ENCODE measurements at places on chromosomes 1 and 21. TPM values are rescaled to one million over a fixed set of nuclear protein-coding genes. Genes with fewer than 3 reads are reported as not detected.

SON gene
- 322 TPM for total RNA-seq

NPHS2 gene
- total RNA-seq, result not detected

PTPN7 gene
- total RNA-seq, result 8.5 TPM

GRCh38 chr1:190067592-190067991, 410.1 kb downstream of the BRINP3 start:
- H3K27ac ChIP-seq, result no peak overlapping the region
- H3K27me3 ChIP-seq, result no peaks in the 10 kb centered on the region
- H3K4me1 ChIP-seq, result no peaks in the 10 kb centered on the region
- no peak overlapping the region for H3K4me3 ChIP-seq

FCAMR gene
- not detected for total RNA-seq

DNA sequence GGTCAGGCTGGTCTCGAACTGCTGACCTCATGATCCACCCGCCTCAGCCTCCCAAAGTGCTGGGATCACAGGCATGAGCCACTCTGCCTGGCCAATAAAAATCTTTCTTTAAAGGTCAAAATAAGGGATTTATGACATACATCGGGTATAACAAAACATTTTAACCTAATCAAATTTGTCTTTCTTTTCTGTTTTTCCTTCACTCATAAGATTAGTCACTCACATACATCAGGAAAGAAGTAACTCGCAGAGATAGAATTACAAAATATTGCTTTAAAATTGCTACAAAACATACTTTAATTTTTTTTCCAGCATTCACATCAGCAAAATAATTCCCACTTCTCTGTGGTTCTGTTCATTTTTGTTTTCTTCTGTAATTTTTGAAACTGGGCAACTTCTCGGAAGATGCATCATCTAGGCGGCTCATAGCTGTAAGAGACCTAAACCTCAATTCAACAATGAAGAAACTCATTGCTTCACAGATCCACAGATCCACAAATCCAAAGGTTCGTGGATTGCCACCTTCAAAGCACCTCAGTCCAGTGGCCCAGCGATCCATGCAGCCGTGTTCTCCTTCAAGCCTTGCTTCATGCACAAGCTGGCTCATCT, 39.7 kb downstream of the NEK2 start:
- no peak overlapping the region for H3K27ac ChIP-seq
- no peak overlapping the region for H3K4me3 ChIP-seq
- H3K36me3 ChIP-seq, result no peaks in the 10 kb centered on the region
- H3K4me1 ChIP-seq, result peaks cover 7% of the 10 kb centered on the region
- DNase-seq, result no peak
- H3K27me3 ChIP-seq, result no peaks in the 10 kb centered on the region

- DNase-seq, result no peak
- H3K4me1 ChIP-seq, result peaks cover 7% of the 10 kb centered on the region
- no peaks in the 10 kb centered on the region for H3K36me3 ChIP-seq
- H3K27me3 ChIP-seq, result no peaks in the 10 kb centered on the region
These were observed 27.2 kb downstream of the IRF2BP2 start for GRCh38 chr1:234582681-234583301.

DNA sequence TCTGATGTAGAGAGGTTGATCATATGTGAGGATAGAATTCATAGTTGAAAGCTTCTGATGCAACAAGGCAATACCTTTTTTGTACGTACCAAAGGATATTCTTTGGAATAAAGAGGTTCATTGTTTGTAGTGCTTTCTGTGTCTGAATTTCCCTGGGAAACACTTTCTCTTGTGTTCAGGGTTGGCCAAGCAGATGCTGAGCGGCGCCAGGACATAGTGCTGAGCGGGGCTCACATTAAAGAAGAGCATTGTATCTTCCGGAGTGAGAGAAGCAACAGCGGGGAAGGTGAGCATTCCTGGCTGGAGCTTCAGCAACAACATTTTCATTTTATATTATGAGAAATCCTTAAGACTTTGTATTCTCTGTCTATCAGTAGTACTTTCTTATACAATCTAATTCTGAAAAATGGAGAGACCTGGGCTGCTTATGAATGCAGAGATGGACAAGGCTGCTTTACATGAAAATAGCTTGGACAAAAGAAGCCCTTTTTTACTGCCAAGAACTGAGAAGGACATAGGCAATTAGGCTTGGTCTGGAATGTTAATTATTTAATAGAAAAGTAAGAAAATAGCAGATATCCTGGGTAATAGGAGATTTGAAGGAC, 85.2 kb downstream of the KIF1B start:
- no peak overlapping the region for H3K27ac ChIP-seq
- no peak overlapping the region for H3K4me3 ChIP-seq
- peaks cover 81% of the 10 kb centered on the region for H3K36me3 ChIP-seq
- no peak for DNase-seq
- H3K4me1 ChIP-seq, result peaks cover 6% of the 10 kb centered on the region
